ENCODE measurements at places on chromosomes 7 and 10.

DNA sequence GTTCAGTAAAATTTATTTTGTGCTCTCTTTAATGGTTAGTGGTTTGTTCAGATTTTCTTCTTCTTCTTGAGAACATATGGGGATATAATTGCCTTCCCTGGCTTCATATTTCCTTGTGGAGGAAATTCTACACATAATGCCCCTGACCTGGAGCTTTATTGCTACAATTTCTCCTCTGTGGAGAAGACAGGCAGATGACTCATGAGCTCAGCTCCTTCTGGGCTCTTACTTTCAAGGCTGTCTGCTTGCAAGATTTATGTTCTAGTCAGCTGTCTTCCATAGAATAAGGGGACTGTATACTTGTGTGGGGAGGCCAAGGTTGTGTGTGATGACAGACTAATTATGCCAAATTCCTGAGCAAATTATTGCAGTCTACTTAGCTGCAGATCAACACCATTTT lies 1.6 kb downstream of the LRRD1 start:
- DNase-seq: peak; percentile 7

DNA sequence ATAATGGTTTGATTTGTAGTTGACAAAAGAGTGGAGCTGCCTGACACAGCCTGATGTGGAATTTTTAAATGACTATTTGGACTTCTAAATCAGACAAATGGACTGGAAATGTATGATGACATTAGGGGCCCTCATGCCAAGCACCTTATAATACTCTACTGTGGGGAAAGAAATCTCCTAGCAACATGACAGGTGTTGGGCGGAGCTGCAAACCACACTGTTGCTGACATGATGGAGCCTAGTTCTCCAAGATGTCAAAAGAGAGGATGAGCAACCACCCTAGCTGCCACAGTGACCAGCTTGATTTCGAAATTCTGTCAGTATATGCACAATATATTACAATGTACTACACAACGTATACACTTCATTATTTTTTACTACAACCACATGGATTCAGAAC lies 65.8 kb downstream of the RHOBTB1 start:
- DNase-seq: no peak

- DNase-seq: no peak
Observed at GRCh38 chr7:157158400-157158799, 19.7 kb downstream of the UBE3C start.

- no peak for DNase-seq
Observed at GRCh38 chr10:77177589-77177988, 460.0 kb downstream of the KCNMA1 start.

GRCh38 chr7:155787171-155787851 lies 25.0 kb downstream of the SHH start:
- peak; percentile 62 for DNase-seq

GRCh38 chr10:71964098-71964742 lies at the start of gene CHST3:
Gene CHST3 (plus strand): TSS chr10:71964395. CDS start chr10:72005843, 41,448 bp downstream.
- DNase-seq: peak; percentile 51

- DNase-seq: no peak
Observed at GRCh38 chr10:118448744-118449143, 106.6 kb upstream of the FAM204A start.

DNA sequence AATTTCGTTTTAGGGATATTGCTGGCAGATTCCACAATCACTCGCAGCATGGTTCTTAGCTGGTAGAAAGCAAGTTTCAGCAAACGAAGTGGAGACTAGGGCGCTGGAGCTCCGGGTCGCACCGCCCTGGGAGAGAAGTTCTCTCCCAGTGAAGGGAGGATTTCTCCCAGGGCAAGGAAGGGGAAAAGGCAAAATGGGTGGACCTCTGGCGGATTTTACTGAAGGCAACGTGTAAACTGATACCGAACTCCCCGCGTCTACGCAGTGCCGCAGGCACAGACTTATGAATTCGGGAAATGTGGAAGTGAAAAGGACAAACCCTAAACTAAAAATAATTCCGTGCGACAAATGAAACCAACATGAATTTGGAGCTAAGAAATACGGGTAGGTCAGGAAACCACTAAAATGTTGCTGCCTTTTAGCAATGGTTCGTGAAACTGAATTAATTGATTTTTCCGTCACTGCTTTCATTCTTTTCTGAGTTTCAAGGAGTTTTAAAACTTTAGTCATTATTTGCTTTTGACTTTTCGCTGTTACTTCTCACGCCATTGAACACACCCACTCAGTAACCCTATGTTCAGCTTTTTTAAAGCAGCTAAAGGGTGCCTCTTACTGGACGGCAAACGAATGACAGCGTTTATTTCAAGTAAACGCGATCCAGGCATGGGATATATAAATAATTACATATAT lies at the start of gene MYOF:
TSS of gene MYOF (minus strand) at position 190 of the 690 bp plus-strand sequence. CDS start at position 50, 140 bp downstream.
- DNase-seq: peak; percentile 84

- DNase-seq: no peak
Observed at GRCh38 chr10:103855852-103856796, 748 bp upstream of the SH3PXD2A start.

DNA sequence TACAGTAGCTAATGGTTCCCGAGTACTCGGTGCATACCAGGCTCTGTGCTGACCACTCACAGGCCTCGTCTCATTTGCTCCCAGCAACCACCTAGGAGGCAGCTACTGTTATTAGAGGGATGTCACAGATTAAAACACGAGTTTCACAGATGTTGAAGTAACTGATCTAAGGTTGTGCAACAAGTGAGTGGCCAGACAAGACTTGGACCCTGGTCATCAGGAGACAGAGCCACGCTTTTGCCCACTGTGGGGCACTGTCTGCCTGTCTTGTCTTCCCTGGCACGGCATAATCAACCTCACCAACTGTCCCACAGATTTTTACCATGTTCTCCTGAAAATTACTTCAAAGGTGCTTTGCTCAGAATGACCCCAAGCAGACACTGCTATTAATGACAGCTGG lies 111.6 kb upstream of the HABP2 start:
- peak; percentile 66 for DNase-seq

DNA sequence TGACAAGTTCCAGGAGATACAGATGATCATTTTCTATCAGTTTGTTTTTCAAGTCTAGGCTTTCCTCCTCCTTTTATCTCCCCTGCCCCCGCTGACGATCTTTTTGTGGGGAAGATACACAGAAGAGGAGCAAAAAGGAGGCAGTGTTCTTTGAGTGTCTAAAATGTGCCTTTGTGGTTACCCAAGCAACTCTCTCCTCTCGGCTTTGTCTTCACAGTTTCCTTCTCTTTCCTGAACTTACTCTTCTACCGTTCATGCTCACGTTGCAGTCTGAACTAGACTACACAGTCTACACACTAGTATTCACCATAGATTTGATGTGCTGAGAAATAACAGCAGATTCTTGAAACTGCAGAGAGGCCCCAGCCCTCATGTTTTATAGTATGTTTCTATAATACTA lies 23.6 kb downstream of the CEP41 start:
- no peak for DNase-seq

- DNase-seq: no peak
Observed at GRCh38 chr7:145030754-145031153, 194.9 kb upstream of the TPK1 start.

GRCh38 chr10:1151076-1152033 lies 95.2 kb downstream of the WDR37 start:
- no peak for DNase-seq

- peak; percentile 43 for DNase-seq
Observed at GRCh38 chr7:29265208-29265923, 70.8 kb downstream of the CHN2 start.

GRCh38 chr10:4851846-4852245 lies 25.8 kb downstream of the AKR1E2 start:
- no peak for DNase-seq

- no peak for DNase-seq
Observed at GRCh38 chr10:96904648-96905047, 72.5 kb downstream of the LCOR start.

- no peak for DNase-seq
Observed at GRCh38 chr7:35908331-35909216, 107.7 kb downstream of the SEPTIN7 start.

DNA sequence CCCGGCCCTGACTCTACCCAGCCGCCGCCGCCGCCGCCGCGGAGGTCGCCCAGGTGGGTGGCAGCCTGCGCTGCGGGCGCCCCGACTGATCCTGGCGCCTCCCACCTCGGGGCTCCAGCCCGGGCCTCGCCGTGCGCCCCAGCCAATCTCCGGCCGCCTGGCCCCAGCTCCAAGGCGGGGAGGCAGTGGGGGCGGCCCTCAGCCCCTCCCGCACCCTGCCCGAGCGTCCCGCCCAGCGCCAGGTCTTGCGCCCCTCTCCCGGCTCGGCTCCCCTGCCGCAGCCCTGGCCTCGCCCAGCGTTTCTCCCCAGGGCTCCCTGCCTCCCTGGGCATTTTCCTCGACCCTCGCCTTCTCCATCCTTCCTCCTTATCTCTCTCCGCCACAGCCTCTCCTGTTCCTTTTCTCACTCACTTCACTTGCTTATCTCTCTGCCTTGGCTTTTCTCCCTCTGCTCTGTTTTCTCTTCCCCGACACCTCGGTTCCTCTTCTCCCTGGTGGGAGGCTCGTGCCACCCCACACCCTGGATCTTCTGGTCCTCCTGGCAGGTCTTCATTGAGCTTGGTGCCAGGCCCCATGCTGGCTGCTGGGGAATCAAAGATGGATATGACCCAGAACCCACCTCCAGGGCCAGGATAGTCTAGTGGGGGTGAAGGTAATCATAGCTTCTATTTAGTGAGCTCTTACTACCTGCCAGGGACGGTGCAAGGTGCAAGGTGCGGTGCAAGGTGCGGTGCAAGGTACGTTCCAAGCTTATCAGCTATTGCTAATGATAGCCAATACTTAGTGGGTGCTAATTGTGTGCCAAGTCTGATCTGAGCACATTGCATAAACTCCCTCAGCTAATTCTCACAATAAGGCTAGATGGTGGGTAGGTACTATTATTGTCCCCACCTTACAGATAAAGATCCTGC lies at the start of gene SFRP5:
TSS of gene SFRP5 (minus strand) at position 87 of the 911 bp plus-strand sequence. CDS start 166 bp downstream, outside the sequence.
- no peak for DNase-seq

GRCh38 chr7:3240826-3241430 lies 60.1 kb upstream of the SDK1 start:
- DNase-seq: no peak

DNA sequence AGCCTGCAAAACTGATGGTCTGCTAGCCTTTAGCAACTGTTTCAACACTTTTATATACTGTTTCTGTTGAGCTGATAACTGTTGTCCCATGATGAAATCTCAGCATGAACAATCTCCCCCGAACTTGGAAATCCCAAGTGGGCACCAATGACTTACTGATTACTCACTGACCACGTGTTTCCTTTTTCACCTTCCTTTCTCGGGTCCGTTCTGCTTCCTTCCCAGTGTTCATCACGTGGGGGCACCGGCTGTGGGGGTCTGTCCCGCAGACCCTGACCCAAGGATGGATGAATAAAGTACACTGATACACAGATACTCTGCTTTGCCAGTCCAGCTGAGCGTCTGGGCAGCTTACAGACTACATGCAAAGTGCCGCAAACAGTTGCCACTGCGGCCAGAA lies 39.0 kb upstream of the RASGEF1A start:
- DNase-seq: no peak

DNA sequence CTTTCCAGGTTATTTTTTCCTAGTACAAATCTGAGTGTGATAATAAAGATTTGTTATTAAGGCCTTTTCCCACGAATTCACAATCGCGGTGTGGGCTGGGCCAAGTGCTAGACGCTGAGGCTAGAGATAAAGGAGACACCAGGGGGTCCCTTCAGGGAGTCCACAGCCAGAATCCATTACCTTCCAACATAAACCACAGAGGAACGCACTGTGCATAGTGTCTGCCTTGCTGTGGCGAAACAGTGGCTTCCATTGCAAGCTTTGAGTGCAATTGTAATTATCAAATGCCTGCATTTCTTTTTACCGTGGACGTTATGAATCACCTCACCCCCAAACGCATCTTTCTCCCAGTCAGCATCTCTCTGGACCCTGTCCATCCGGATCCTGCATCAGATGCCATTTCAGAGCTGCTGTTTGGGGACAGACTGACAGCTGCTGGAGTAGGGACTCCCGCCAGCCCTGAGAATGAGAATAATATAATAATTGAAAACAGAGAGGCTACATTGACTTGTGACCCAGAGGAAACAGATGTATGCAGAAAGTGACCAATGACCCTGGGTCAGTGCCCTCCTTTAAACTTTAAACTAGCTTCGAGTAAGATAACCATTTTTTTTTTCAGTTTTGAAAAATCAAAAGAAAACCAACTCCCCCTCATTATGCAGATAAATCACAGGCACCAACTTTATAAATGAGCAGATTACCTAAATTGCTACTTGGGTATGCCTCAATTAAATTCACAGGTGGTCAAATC lies 456.2 kb upstream of the NRP1 start:
- DNase-seq: peak; percentile 6

- DNase-seq: peak; percentile 14
Observed at GRCh38 chr10:114908896-114909295, 29.1 kb upstream of the TRUB1 start.

- no peak for DNase-seq
Observed at GRCh38 chr10:29966269-29966668, 93.1 kb downstream of the JCAD start.

- DNase-seq: no peak
Observed at GRCh38 chr7:113394856-113395255, 276.5 kb upstream of the SMIM30 start.

DNA sequence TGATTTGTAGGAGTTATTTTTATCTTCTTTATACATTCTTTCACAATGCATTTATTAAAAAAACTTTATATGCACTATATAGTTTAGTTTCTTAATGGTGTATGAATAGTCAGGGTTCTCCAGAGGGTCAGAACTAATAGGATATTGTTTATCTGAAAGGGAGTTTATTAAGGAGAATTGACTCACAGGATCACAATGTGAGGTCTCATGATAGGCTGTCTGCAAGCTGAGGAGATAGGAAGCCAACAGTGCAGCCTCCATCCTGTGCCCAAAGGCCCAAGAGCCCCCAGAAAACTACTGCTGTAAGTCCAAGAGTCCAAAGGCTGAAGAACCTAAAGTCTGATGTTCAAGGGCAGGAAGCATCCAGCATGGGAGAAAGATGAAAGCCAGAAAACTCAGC lies 192.8 kb upstream of the AHR start:
- no peak for DNase-seq

- DNase-seq: no peak
Observed at GRCh38 chr7:91941450-91941849, 788 bp downstream of the AKAP9 start.

DNA sequence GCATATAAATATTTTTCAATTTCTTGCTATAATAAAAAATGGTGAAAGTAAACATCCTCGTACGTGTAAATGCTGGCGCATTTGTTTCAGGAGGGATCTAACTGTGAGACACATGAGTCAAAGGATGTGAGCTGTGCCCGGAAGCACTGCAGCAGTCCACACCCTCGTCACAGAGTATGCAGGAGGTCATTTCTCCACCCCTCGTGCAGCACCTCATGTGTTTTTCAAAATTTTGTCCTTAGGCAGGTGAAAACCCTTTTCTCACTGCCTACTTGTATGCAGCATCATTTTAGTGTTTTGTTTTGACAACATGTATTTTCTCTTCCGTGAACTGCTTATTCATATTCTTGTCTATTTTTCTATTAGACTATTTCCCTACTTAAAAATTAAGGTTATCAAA lies 162.7 kb downstream of the AVL9 start:
- DNase-seq: no peak

DNA sequence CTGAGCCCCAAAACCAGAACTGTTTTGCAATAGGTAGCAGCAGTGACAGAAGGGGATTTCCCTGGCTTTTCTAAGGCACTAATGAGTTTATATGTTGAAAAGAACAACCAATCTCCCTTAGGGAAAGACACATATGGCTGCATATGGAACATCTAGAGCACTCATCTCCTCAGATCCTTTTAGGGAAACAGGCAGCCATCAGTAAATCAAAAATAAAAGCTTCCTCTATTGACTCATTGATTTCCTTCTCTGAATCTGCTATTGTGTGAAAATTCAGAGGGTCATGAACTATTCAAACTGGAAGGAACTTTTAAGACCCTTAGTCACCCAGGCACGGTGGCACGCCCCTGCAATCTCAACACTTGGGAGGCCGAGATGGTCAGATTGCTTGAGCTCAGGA lies 110.9 kb upstream of the NANOS1 start:
- no peak for DNase-seq
